RPMI8226 (cell line): ENCODE measurements at places on chromosomes 7 and 10.

GRCh38 chr10:88227342-88228018 lies 355.6 kb downstream of the RNLS start:
- DNase-seq = no peak

DNA sequence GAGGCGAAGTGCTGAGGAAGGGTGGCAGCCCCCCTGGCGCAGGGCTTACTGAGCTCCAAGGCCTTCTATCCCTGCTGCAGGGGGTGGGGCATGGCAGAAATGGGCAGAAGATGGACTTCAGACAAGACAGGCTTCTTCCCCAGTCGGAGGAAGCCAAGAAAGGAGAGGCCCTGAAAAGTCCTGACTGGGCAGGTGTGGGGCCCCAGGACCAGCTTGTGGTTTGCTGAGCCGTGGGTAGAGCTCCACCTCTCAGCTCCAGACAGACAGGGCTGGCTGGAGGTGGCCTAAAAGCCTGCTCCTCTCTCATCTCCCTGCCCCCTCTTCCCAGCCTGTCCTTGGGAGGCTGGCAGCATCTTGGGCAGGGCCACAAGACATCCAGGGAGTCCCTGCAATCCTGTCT lies 67.7 kb downstream of the C10orf105 start:
- DNase-seq = peak; percentile 55

DNA sequence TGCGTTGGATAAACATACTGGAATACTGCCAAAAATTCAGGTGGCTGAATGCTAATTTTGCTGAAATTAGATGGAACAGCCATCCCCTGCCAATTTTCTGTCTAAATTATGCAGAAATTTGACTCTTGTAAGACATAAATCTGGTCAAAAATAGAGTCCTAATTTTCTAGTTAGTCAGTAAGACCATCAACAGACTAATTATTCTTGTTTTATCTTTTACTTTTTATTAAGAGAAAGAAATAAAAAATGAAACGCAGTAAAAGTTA lies 110.3 kb upstream of the GATA3 start:
- no peak for DNase-seq

GRCh38 chr7:69677881-69678493 lies 79.7 kb downstream of the AUTS2 start:
- DNase-seq = no peak

DNA sequence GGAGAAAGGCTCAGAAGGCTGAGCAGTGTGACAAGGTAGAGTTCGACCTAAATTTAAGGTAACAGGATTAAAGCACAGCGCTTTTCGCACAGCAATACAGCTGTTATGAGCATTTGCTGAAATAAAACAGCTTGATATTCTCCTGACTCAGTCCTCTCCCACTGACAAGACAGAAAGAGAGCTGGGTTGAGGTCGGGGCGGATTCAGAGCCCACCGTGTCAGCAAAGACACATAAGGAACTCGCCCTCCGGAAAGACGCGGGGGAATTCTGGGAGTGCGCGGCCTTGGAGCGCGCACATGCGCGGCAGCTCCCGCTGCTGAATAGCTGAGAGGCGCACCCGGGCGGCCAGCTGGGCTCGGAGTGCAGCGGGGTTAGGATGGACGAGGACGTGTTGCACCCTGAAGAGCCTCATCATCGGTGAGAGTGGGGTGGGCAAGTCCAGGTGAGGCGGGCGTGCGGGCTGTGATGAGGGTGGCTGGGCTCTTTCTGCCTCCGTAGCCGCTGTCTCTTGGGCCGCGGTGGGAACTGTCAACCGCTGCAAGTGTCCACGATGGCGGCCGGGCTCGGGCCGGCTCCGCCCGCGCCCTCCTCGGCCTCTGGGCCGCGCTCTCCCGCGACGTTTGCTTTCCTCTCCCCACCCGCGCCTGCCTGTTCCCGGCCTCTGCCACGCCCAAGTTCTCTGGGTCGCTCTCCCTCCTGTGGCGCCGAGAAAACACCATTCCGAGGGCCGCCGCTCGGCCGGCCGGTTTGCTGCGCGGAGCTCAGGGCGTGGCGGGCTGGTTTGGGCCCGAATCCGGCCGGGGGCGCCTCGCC lies 120.6 kb downstream of the LYZL1 start:
- peak; percentile 58 for DNase-seq

GRCh38 chr7:23334482-23335056 lies 35.4 kb downstream of the MALSU1 start:
- DNase-seq = no peak

- no peak for DNase-seq
Observed at GRCh38 chr10:97886286-97886685, 36.6 kb downstream of the GOLGA7B start.

DNA sequence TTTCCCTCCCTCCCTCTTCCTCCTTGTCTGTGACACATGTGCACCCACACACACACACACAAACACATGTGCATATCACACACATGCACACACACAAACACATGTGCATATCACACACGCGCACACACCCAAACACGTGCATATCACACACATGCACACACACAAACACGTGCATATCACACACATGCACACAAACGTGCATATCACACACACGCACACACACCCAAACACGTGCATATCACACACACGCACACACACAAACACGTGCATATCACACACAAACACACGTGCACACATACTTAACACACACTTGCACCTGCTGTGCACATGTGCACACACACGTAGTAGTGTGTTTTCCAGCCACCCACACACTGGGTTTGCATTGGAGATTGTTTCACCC lies 29.4 kb upstream of the KNDC1 start:
- no peak for DNase-seq

DNA sequence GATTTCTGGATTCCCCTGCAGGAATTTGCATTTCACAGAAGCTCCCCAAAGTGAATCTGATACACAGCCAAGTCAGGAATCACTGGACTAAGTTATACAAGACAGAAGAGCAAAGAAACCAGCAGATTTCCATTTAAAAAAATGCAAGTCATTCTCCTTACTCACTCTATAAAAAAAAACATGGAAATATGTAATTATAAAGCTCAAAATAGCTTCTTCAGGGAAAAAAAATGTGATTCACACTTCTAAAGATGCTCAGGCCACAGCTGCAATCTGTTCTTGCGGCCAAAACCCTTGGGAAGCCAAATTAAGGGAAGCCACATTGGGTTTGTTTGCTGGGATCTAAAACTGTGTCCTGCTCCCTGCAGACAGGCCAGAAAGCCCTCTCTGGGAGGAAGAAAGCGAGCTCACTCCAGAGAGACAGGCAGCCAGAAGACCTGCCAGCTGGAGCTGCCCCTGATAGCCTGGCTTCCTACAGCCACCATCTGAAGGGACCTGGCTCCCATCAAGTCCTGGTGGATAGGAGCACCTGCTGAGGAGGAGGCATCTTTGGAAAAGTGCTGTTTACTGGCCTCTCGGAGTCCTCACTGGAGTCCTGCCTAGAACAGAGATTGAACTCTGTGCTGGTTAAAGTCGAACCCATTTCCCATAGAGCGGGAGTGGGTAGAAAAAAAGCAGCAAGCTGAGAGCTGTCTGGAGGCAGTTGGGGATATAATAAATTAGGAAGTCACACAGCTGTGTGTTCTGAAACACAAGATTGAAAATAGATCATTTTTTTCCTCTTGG lies 359.2 kb upstream of the AOAH start:
- no peak for DNase-seq

DNA sequence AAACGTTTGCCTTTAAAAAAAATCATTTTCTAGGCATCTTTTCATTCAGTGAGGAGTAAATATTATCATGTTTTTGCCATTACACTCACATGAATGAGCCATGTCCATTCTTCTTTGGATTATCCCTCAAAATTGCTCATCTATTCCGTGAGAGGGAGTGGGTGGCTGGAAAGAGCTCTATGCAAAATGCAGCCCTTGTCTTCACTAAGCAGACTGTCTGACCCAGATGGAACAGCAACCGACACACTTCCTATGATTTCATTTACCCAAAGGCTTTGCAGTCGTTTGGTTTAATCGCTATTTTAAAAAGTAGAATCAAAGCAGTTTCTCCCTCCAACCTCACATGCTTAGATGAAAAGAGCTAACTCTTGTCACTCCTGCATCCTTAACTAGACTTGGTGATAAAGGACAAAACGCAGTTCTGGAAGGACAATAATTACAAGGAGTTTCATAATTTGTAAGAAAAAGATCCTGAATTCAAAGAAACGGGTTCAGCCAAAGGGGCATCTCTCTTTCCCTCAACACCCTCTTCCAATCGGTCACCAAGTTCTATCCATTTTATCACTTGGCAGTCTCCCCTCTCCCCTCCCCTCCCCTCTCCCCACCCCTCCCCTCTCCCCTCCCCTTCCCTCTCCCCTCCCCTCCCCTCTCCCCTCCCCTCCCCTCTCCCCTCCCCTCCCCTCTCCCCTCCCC lies 198.1 kb upstream of the STK17A start:
- no peak for DNase-seq

DNA sequence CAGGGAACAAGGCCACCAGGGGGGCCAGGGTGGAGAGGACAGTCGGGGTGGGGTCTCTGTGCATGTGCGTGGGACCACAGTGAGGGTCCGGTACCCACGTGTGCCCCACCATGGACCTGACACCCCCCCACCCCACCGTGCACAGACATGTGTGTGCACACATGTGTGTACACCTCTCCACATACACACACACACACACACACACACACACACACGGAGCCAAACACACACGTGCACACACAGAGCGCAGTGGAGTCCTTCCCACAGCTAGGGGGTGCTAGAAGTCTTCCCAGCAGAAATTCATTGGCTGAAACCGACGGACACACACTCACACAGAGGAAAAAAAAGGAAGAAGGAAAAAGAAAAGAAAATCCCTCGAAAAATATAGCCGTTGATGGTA lies 42.8 kb upstream of the GNA12 start:
- peak; percentile 79 for DNase-seq

DNA sequence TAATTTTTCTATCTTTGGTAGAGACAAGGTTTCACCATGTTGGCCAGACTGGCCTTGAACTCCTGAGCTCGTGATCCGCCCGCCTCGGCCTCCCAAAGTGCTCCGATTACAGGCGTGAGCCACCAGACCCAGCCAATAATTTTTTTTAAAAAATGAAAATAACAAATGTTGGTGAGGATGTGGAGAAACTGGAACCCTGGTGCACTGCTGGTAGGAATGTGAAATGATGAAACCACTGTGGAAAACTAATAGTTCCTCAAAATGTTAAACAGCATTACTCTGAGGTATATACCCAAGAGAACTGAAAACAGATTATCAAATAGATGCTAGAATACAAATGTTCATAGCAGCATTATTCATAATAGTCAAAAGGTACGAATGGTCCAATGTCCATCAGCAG lies 23.0 kb upstream of the YWHAG start:
- no peak for DNase-seq

DNA sequence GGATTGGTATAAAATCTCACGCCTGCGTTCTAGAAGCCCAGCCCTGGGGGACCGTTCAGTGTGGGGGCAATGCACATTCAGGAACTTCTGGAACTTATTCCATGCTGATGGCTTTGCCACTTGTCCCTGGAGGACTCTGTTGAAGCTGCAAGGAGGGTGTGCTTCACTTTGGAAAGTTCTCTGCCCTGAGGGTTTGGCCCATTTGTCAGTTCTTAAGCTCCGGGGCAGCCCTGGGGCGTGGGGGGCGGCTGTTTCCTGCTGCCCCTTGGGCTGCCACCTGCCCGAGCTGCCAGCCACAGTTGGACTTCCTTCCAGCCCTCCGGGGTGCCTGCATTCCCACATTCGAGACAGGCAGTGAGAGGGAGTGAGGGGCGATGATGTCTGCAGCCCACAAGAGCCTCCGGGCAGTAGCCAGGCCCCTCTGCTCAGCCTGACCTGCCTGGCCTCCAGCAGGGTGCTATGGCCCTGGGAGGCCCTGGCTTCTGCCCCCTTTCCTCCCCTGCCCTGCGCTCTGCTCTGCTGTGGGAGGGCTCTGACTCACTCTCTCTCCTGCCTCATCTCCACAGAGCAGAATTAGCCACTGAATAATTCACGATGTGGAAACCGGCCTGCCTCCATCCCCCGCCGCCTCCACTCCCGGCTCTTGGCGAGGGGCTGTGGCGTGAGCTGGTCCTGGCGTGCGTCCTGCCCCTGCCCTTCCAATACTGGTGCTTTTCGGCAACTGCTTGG lies 1.9 kb downstream of the TTYH3 start:
- no peak for DNase-seq

GRCh38 chr10:62895063-62895462 lies 78.9 kb upstream of the EGR2 start:
- no peak for DNase-seq
